ENCODE measurements at places on chromosomes 16 and 17.

DNA sequence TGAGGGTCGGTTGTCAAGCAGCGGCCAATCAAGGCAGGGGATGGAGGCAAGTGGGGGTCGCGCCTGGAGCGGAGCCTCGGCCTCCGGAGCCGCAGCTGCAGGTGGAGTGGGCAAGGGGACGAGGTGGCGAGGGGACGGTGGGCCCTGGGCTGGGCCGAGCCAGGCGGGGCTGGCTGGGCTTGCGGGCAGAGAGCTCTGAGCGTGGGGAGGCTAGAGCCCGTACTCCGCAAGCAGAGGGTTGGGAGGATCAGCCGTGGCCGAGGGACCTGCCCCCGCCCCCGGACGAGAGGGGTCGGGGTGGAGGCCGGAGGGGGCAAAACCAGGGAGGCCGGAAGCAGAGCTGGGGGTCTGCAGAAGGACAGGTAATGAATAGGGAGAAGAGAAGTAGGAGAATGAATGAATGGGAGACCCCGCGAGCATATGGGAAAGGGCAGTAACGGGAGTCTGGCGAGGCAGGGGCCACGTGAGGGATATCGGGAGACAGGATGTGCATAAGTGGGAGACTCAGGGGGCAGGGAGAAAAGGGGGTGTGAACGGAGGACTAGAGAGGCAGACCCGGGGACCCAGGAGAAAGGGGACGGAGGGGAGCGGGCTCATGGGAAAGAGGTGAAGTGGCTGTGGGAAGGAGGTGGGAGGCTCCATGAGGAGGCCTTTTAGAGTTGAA, at the start of gene KATNB1:
Gene KATNB1 (plus strand): TSS at position 16 of the 664 bp plus-strand sequence. CDS start 1,474 bp downstream, outside the sequence.
- DNase-seq: peak; percentile 33

DNA sequence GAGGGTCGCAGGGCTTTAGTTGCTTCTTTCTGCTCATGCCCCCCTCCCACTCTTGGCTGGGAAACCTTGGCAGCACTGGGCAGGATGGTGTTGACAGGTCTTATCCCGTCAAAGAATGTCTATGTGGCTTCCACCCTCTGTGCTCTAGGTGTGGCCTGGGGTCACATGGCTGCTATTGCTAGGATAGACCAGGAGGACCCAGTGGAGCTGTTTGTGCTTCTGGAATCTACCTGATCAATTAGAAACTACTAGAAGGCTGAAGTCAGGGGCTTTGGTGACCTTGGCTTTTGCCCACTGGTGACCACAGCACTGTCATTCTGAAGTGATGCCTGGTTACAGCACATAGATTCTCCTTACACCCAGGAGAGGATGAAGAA, 105.8 kb downstream of the CMIP start:
- no peak for DNase-seq

GRCh38 chr16:50761267-50761666, 19.4 kb downstream of the CYLD start:
- DNase-seq: no peak

GRCh38 chr17:33024688-33025486, 33.2 kb downstream of the SPACA3 start:
- no peak for DNase-seq

GRCh38 chr16:628321-629061, 2.3 kb upstream of the WFIKKN1 start:
- no peak for DNase-seq

- DNase-seq: no peak
These were observed 1.2 kb downstream of the AOC2 start for GRCh38 chr17:42845556-42845917.

DNA sequence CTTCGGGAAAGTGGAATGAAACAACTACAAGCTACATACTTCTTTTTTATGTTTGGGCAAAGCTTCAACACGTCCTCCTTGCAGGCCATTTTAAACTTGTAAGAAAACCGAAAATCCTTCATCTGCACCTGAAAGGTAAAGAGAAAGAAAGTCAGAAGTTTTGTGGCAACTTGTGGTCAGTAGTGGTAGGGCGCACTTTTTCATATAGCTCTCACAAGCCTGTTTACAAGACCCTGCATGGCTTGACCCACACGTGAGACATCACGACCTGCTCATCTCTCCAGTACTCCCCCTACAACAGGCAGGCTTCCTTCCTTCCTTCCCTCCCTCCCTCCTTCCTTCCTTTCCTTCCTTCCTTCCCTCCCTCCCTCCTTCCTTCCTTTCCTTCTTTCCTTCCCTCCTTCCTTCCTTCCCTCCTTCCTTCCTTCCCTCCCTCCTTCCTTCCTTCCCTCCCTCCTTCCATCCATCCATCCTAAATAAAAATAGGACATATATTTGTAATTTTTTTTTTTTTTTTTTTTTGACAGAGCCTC, 48.7 kb upstream of the CLEC18B start:
- no peak for DNase-seq

- peak; percentile 14 for DNase-seq
These were observed 970 bp downstream of the EPN2 start for GRCh38 chr17:19238167-19238505.

GRCh38 chr17:46182961-46183360, 10.3 kb downstream of the KANSL1 start:
- no peak for DNase-seq

DNA sequence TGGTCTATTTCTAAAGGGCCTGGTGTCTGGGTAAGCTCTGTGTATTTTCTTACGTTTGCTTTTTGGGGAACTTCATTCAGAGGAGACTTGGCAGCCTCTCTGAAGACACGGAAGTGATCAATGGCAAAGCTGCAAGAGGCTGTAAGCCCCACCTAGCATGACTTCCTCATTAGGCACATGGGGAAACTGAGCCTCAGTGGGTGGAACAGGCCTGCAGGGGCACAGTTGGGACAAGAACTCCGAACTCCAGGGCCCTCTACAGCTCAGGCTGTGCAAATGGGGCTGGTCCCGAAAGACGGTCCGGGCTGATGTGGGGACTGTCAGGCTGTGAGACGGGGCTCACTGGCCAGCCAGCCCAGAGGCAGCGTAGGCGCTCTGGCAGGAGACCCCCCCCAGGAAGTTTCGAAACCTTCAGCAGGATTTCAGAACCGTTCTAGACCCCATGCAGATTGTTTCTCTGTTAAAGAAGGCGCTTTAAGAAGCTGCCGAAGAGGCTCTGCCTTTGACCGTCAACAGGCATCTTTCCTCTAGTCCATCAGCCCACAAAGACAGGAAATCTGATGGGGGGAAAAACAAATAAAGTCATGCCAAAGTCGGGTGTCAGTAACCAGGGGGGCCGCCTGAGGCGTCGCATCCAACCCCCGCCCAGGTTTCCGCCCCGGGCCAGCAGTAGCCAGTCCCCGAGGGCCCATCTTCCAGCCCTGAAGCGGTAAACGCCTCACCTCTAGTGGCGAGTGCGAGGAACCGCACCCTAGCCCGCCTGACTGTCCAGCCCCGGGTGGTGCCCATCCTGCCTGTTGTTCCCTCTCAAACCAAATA, 79.8 kb upstream of the TBC1D3K start:
- peak; percentile 95 for DNase-seq

DNA sequence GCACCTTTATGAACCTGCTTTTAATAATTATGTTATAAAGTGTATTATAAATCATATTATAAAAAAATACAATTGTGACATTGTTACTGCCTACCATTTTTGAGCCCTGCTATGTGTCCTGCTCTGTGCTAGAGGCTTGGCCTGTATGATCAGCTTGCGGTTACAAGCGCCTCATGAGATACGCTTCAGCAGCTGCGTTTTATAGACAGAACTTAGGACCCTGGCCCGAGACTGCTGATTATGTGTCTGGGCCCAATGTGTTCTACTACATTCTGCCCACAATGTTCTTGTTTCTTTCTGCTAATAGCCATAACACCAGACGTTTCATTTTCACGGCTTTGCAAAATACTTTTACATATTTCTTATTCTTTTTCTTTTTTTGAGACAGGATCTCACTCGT, 395.8 kb downstream of the SLC39A11 start:
- DNase-seq: no peak

GRCh38 chr16:56279132-56279531, 87.8 kb downstream of the GNAO1 start:
- peak; percentile 59 for DNase-seq

DNA sequence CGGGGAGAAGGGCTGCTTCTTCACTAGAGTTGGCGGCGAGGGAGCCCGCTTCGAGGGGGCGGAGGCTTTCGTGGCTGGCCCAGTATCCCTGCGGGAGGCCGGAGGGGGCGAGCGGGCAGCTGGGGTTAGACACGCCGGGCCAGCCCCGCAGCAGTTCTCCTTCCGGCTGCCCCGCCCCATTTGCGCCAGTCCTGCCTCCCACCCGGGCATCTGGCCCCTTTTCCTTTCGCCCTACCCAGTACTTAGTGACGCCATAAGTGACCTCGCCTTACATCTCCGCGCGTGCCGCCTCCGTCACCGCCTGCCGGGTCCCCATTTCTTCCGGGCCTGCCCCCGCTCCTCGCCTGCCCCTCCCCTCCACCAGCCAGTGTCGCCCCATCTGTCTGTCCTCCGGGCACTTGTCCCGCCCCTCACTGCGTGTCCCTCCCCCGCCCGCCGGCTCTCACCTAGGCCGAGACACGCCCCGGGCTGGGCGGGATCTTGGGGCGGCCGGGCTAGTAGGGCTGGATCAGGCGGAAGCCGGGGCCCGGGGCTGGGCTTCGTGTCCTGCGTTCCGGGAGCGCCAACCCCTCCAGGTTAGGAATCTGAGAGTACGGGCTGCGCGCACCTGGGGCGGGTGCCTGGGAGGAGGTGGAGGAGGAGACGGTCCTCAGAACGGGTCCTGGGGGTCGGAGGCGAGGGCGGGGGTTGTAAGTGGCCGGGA, 14.3 kb downstream of the SPATA32 start:
- peak; percentile 100 for DNase-seq

Measured in Calu3 (cell line).